ENCODE measurements at places on chromosomes 4 and X.

GRCh38 chrX:9464435-9465371, at the start of gene TBL1X:
TBL1X (plus strand) TSS chrX:9465058; CDS start chrX:9653587, 188,529 bp downstream.
- no peak for DNase-seq

- no peak for DNase-seq
Observed at GRCh38 chrX:97021680-97022079, 138.0 kb downstream of the RPA4 start.

- no peak for DNase-seq
Observed at GRCh38 chr4:26201120-26201519, 119.7 kb upstream of the RBPJ start.

GRCh38 chr4:119103263-119103662, 32.4 kb upstream of the MYOZ2 start:
- DNase-seq = no peak

DNA sequence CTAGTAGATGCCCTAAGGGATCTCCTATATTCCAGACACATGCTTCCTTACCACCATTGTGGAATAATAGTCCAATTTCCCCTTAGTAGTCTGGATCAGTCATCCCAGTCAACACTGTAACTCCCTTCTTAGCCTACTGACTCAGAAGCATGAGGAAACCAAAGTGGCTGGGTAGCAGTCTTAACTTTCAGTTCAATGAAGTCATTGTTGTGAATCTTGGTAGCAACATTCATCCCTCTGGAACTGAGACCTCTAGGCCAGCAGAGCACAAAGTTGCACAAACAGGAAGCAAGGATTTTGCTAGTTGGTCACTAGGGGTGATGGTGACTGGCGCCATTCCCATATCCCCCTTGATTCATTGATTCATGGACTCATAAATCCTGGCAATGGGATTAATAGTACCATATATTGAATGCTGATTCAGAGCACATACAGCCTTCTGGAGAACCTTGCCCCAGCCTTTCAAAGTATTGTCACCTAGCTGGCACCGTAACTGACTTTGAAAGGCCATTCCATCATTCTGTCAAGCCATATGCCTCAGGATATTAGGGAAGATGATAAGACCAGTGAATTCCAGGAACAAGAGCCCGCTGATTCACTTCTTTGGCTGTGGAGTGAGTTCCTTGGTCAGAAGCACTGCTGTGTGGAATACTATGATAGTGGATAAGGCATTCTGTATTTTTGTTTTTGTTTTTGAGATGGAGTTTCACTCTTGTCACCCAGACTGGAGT, 19.7 kb upstream of the GPAT3 start:
- DNase-seq = no peak

DNA sequence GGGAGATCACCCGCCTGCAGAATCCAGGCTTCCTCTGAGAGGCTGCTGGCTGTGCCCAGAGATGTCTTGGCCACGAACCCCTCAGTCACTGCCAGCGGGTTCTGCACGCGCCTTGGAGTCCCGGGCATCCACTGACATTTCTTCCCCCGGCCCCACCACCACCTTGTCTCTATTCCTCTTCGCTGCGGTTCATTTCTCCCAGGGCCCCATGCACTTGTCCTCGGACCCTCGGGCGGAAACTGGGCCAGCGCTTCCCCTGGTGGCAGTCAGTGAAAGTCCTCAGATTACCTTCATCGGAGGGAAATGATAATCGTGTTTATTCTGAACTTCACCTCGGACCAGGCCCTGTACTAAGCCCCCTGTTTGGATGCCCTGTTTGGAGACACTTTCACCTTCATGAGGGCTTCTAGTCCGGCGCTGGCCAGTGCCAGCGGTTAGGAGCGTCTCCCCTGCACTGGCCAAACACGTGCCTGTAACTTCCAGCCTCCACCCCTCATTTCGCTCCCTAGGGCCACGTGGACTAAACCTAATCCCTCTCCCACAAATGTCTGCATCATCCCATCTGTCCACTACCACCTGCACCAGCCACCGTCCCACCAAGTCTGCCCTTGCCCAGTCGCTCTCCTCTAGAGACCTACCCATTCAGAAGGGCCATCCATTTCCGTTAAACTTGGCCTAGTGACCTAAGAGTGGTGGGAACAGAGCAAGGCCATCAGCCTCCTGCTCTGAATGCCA, 82.0 kb downstream of the DCTD start:
- DNase-seq = no peak

Measured in stimulated activated CD8-positive, alpha-beta memory T cell treated with anti-CD3 and anti-CD28 coated beads, Interleukin-7, amount 100 ng/mL, for 4 hours (primary cell).